Cerebellar cortex (tissue), 1 donor: ENCODE measurements at places on chromosomes 3 and 15.

DNA sequence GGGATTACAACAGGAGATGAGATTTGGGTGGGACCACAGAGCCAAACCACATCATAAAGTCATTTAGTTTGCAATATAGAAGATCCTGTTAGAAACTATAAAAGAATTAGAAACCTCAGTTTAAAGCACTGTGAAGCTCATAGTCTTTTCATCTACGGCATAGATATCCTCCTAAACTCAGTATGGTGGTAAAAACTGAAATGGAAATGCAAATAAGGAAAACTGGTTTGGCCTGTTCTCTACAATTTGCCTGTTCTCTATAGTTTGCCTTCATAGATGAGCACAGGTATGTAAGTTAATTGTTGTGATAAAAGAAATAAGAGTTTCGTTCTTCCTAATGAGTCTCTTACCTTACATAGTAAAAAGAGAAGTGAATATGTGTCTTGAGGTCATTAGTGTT is 331.6 kb upstream of the ARL6 start:
- DNase-seq: no peak

DNA sequence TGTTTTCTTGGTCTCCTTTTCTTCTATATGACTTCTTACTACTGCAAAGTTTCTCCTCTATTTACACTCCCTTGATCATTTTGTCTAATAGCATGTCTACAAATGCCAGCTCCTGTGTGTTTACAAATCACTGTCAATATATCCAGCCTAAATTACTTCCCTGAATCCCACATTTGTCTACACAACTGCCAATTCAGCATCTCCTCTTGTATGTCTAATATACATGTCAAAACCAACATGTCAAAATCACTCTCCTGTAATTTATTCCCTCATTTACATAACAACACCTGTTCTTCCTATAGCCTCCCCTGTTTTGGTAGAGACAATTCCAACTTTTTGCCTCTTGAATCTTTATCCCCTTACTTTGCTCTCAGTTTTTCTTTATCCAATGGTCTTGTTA is 359.3 kb downstream of the PLOD2 start:
- no peak for DNase-seq

- no peak for DNase-seq
Observed at GRCh38 chr3:100088735-100089368, 25.4 kb downstream of the FILIP1L start.

DNA sequence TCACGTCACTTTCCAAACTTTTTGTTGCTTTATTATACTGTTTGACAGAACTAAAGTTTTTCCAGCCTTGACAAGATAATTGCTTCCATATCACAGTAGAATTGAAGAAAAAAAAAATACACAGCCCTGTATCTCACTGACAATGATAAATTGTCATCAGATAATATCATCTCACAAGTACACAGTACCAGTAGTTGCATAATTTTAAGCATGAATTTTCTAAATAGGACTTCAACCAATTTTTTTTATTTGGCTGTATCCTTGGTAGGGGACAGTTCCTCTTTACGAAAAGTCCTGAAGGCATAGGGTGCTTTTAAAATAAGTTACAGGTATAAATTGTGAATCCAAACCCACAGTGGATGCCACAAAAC is 230.7 kb downstream of the ATP8B4 start:
- DNase-seq: no peak

GRCh38 chr3:128170866-128171516 is 17.7 kb downstream of the EEFSEC start:
- DNase-seq: peak; percentile 69

- DNase-seq: no peak
Observed at GRCh38 chr15:88020806-88021205, 235.7 kb downstream of the NTRK3 start.

DNA sequence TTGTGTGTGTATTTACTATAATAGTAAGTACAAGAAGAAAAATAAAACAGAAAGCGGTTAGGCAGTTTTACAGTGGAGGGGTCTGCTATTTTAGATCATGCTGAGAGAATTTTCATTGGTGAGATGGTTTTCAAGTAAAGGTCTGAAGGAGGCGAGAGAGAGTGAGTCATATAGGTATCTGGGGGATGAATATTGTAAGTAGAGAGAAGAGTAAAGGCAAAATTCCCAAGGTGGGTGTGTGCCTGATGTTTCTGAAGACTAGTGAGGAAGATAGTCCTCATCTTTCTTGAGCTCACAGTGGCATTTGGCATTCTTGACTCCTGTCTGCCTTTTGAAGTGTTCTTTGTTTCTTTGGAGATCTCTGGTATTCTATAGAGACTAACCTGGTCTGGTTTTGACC is 38.6 kb downstream of the CRYBG3 start:
- DNase-seq: no peak

DNA sequence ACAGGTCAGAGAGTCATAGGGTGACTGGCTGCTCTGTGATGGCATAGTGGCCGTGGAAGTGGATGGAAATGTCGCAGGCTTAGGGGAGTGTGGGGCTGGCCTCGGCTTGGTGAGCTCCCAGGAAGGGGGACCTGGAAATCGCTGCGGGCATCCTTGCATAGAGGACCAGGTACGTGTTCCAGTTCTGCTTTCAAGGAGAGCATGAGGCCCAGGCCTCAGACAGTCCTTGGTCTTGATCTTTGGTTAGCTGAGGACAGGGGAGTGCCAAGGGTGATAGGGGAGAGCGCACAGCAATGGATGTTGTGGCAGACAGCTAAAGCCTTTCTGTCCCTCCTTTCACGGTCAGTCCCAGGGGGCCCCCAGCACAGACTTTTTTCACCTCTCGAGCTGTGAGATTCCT is 110.5 kb downstream of the SNRPN start:
- no peak for DNase-seq

DNA sequence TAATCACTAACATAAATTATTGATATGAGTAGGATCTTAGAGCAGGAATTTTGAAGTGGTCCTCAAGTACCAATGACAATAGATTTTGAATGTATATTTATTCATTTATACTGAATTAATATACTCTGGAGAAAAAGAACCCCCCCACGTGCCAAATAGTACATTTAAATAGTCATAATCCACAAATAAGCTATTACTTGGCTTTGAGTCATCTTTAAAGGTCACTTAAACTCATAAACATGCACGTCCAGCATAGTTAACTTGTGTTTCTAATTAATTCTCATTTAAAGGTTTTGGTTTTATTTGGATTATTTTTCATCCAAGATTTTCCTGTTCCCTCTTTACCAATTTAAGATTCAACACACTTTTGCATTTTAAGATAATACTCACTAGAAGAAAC is 35.1 kb downstream of the FGF7 start:
- DNase-seq: no peak

GRCh38 chr3:40130721-40131120 is 178.8 kb upstream of the EIF1B start:
- DNase-seq: no peak

DNA sequence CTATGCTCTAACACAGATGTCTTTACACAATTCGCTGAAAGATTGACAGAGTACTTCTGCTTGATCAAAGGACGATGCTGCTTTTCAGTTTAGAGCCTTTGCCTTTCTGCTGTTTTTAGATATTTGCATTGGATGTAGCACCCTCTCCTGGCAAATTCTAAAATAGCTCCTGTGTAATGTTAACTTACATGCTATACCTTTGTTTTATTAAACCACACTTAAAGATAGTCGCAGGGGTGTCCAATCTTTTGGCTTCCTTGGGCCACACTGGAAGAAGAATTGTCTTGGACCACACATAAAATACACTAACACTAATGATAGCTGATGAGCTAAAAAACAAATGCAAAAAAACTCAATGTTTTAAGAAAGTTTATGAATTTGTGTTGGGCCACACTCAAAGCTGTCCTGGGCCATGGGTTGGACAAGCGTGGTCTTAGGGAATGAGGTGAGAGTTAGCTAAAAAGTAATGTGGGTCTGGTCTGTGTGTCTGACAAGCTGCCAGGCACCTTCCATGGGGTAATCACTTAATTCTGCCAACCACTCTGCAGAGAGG is 62.9 kb downstream of the ATG7 start:
- DNase-seq: peak; percentile 57

DNA sequence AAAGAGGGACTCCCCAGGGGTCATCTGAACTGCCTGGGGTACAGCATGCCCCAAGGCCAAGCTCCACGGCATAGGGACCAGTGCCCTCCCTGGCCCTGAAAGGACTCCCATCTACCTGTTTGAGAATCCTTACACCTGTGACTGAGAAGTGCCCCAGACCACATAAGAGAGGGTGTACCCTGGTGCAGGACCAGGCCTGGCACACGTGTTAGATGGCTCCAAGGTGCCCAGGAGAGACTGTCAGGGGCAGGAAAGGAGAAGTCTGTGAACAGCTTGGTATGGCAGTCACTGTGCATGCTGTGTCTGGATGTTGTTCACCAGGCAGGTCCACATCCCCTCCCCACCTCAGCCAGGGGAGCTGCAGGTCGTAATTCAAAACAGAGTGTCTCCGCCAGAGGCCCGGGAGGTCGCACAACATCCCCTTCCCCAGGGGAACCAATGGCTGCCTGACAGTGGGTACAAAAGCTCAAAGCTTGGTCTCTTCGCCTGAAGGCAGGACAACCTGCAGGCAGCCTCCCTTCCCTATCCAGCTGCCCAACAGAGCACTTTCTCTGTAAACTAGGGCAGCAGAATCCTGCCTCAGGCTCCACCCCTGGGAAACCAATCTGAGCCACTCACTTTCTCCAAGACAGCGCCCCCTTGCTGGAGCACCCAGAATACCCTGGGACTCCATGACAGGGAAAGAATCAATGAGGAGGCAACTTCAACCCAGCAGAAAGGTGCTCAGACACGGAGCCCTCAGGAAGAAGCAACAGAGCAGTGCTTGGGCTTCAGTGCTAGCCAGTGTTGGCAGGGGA is 3.9 kb downstream of the NUP210 start:
- peak; percentile 41 for DNase-seq

DNA sequence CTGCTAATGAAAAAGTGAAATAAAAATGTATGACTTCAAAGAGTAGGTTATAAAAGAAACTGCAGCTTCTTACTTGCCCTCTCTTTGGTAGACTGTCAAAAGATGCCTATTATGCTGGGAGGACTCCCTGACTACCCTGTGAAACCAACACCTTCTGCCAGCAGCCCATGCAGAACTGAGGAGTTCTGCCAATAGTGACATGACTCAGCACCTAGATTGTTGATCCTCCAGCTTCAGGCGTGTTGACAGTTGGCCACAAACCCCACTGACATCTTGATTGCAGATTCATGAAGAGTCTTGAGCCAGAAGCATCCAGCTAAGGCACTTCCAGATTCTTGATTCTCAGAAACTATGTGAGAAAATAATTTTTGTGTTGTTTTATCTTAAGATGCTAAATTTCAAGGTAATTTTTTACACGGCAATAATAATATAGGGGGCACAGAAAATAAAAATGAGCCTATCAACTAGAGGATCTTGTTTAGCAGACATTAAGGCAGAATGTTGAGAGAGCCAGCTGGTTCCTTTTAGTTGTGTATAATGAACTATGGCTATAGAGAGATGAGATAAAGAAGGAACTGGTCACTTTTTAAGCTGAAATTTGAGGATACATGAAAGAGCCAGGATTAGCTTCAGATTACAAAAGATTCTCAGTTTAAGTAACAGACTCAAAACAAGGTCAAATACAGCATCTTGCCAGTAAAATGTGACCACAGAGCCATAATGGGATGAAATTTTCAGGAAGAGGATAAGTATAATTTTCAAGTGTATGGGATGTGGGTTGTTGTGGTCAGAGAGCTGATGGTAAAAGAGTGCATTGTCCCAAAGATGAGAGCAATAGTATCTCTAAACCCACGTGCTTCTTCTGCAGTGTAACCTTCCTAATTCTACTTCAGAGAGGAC is 588.7 kb upstream of the CBLB start:
- peak; percentile 91 for DNase-seq

DNA sequence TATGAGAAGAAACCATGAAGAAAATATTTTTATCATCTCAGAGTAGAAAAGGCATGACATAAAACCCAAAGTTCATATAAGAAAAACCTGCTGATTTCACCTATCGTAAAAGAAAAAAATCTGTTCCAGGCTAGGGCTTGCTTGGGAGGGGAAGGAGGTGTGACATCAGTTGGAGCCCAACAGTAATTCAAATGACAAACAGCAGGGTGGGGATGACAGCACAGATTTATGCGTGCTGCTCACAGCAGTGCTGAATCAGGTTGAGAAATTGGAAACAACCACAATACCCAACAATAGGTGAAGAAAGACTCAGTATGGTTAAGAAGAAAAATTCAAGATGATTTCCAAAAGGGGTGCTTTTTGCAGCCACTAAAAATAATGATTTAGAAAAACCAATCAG is 172.4 kb downstream of the PDE8A start:
- DNase-seq: no peak

- no peak for DNase-seq
Observed at GRCh38 chr15:80844011-80844732, 65.0 kb downstream of the CEMIP start.

GRCh38 chr15:37103163-37103435 is 2.8 kb upstream of the MEIS2 start:
- no peak for DNase-seq

- DNase-seq: no peak
Observed at GRCh38 chr15:75616766-75617165, 8.8 kb downstream of the SNUPN start.

DNA sequence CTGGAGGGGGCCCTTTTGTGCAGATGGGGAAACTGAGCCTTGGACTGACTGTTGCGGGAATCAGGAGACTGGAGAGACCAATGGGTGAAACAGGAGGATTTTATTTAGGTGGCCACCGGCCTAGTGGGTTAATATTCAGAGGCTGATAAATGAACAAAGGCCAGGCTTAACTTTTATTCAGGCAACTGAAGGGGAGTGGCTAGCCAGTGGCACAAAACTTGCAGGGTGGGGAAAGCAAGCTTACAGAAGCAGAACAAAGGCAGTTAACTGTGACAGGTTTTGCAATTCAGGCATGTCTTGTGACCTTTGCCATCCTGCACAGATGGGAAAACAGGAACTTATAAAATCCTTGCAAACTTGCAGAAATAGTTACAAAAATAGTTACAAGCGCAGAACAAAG is 24.9 kb upstream of the ACAD9 start:
- no peak for DNase-seq

DNA sequence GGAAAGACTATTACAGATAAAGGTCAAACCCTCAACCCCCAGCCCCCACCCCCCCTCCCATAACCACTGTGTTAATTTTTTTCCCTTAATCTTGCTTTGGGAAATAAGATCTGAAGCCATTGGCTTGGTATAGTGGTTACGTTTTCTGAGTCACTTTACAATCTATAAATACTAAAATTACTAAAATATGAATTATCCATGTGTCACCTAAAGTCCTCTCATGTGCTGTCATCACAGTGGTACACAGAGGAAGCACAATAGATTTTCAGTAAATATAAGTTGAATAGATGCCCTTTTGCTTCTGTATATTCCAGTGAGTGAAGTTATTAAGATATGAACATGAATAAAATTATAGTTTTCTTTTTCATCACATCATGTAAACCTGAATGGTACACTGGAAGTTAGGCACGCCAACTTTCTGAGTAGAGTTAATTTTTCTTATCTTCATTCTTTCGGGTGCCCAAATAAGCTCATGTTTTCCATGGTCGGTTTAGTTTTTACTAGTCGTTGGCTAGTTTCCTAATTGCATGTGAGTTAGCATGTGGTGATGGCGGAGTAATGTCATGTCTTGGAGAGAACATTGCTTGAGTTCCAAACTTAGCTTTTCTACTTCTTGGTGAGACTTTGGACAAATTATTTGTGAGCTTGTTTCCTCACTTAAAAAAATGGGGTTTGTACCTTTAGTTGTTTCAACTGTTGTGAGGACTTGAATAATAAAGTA is 11.5 kb downstream of the PPP4R2 start:
- no peak for DNase-seq
